ENCODE measurements at places on chromosomes 7 and 10.

GRCh38 chr10:128151031-128151430 is 24.8 kb upstream of the MKI67 start:
- DNase-seq = no peak

- DNase-seq = no peak
Observed at GRCh38 chr10:28711776-28712175, 34.5 kb downstream of the BAMBI start.

- no peak for DNase-seq
Observed at GRCh38 chr7:142436601-142437000, 178.7 kb upstream of the PRSS58 start.

GRCh38 chr7:37234334-37234733 is 214.3 kb downstream of the ELMO1 start:
- no peak for DNase-seq

DNA sequence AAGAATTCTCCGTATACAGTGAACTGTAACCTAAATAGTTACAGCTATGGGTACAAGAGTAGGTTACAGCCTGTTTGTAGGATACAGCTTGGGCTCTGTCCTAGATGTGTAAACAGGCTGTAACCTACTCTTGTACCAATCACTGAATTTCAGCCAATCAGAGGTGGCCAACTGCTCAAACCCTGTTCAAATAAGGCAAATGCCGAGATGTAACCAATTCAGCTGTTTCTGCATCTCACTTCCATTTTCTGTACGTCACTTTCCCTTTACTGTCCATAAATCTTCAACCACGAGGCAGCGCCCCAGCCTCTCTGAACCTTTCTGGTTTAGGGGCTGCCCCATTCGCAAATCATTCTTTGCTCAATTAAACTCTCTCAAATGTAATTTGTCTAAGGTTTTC is 8.3 kb upstream of the MMP21 start:
- no peak for DNase-seq

DNA sequence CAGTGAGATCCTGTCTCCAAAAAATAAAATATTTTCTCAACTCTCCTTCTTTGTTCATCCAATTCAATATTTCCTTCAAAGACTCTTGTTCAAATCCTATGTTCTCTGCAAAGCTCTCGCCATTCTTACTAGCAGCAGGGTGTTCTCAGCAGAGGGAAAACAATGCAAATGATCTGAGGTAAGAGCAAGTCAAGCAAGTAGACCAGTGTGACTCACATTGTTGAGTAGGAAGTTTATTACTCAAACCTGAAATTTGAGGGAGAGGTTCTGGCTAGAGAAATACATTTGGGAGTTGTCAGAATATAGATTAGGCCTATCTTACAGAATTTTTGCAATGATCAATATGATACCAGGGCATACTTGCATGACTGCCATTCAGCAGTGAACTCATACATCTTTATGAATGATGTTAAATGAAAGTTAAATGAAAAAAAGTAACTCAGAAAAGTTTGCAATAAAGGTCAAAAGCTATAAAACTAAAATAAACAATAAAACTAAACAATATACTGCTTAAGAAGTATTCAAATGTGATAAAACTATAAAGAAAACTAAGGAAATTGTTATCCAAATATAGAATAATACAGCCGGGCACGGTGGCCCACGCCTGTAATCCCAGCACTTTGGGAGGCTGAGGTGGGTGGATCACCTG is 5.8 kb downstream of the IDE start:
- DNase-seq = no peak

GRCh38 chr7:140451716-140452115 is 27.6 kb downstream of the MKRN1 start:
- no peak for DNase-seq

GRCh38 chr7:41162612-41163011 is 540.3 kb downstream of the INHBA start:
- no peak for DNase-seq

- no peak for DNase-seq
Observed at GRCh38 chr7:106563466-106564150, 97.3 kb downstream of the CCDC71L start.

DNA sequence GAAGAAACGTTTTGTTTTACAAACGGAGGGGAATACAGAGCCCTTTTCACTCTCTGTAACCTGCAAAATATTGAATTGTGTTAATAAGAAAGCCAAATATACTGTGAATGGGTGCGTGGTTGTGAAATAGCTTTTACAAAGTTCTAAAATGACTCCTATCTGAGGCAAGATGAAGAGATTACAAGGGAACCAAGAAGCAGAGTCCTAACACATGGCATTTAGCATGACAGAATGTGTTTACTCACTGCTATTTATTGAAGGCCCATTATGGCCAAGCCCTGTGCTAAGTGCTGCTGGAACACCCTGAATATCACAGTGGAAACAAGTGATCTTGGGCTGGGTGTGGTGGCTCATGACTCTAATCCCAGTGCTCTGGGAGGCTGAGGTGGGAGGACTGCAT is 12.9 kb downstream of the JCAD start:
- no peak for DNase-seq

DNA sequence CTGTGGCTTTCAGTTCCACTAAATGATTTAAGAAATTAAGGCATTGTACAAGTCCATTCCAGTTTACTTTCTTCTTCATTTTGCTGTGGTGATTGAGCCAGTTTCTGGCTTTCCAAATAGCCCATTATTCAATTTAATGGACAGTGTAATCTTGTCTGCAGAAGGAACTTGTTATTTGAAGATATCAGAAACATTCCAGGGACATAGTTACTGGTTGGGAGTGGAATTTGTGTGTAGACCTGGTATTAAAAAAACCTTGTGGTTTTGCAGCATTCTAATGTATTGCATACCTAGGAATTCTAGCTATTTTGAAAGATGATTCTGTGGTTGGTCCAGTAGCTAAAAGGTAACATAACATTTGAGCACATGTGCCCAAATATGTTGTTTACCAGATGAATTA is 72.2 kb downstream of the MCU start:
- DNase-seq = no peak

DNA sequence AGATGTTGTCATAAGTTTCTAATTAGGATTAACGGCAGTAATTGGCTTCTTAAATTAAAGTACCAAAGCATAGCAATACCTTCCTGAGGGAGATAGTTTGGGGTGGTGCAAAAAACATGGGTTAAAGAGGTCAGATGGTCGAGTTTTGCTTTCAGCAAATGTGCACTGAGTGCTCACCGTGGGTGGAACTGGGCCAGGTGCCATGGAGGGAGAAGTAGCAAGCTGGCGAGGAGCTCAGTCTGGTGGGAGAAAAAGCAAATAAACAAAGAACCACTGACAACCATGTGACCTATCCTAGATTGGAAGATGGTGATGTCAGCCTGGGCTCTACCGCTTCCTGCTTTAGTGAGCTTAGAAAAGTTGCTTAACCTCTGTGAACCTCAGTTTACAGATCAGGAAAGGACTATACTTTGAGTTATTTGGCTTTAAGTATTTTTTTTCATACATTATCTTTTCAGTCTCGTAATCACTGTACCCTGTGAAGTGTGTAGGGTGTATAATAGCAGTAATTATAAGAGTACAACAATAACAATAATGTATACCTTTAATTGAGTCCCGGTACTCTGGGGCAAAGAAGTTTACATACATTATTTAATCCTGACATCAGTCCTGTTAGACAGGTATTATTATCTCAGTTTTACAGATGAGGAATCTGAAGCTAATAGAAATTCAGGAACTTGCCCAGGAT is 69.0 kb upstream of the PDCD4 start:
- DNase-seq = no peak

GRCh38 chr10:47009215-47009838 is 98.1 kb downstream of the PTPN20 start:
- DNase-seq = no peak

DNA sequence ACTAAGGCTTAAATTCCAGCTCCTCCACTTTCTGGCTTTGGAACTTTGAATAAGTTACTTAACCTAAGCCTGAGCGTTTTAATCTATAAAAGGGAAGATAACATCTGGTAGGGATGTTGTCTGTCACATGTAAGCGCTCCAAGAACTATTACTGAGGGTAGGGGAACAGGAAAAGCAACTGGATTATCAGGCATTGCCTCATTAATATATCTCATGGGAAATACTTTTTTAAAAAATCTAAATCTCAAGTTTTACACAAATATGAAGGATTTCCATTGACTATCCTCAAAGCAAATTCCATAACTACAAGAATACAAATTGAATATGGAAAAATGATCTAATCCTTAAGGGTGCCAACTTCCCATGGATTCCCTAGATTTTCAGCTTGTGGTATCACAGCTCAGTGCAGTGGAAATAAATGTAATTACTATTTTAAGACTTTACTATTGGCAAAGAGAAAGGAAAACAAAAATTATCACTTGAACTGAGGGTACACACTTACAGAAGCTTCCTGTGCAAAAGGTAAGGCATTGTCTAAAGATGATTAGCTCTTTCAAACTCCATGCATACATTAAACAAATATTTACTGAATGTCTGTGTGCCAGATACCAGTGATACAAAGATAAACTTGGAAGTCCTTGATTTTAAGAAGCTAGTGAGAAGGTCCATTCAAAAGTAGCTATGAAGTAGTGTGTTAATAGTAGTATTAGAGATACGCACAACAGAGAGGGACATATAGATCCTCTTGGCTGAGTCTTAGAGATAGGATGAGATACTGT is 38.4 kb downstream of the NT5C2 start:
- DNase-seq = no peak

Measured in cortex of kidney (tissue), 1 donor.